Ecto neural progenitor cell (in vitro differentiated cells): ENCODE measurements at places on chromosomes 12 and 14.

GRCh38 chr14:55816225-55816624 lies 236.2 kb downstream of the KTN1 start:
- no peak for DNase-seq

DNA sequence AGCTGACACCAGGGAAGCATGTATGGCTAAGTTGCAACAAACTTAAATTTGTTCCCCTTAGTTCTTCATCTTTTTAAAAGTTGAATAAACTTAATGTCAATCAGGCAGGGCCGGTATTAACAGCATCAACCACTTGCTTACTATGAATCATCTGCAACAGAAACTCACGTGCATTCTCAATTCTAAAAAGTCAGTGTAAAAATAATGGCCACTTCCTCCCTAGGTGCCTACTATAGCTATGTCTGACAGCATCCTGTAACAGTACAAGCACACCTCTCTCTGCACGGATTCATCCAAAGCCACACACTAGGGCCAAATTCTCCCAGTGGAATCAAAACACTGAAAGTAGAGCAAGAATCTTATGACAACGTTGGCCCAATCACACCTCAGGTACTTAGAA lies 48.6 kb downstream of the PPP1R36 start:
- DNase-seq = no peak

GRCh38 chr12:68915055-68915454 lies 17.9 kb downstream of the CPM start:
- no peak for DNase-seq

DNA sequence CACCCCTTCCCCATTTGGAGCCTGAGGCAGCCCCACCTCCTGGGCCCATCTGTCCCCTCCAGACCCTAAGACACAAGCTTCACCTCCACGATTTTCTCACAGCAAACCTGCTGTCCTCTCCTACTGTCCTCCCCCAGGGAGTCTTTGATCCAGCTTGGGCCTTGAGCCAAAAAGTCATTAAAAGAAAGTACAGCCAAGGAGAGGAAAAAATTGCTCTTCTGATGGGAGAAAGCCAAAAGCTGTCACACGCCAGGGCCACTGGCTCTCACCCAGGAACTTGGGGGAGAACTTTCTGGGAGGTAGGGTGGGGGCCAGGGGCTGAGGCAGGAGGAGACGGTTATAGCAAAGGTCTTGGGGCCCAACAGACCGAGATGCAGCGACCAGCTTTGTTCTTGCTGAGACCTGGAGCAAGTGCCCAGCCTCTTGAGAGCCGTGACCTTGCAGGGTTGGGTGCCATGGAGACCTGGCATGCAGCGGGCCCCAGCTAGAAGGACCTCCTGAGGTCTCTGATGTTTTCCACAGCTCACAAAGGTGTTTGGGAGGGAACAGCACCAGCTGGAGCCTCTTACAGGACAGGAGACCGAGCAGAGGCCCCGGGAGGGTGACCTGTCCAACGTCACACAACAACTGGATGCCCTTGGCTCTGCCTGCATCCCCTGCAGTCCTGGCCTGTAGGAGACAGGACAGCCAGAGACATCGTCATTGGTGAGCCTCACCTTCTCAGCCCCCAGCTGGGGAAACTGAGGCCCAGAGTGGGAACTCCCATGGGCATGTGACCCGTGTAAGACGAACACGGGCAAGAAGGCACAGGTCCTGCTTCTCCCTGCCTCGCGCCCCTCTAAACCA lies 124.5 kb downstream of the CALM1 start:
- no peak for DNase-seq

DNA sequence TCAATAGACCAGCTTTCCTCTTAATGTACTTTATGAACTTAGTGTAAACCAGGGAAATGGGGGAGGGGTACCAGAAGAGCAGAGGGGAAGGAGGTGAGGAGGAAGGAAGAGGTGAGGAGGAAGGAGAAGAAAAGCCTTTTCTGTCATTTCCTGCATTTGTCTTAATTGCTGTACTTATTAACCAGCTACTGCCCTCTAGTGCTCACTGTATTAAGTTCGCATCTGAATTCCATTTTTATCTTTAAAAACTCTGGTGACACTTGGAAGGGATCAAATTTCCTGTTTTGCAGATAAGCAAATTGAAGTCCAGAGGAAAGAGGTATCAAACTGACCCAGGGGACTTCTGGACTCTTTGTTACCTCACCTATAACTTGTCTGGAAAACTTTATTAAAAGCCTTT lies 22.2 kb downstream of the MANSC1 start:
- DNase-seq = no peak

- no peak for DNase-seq
These were observed 611 bp upstream of the SIX6 start for GRCh38 chr14:60508363-60508706.
